ENCODE measurements at places on chromosomes 11 and 22. TPM values are rescaled to one million over a fixed set of nuclear protein-coding genes. Genes with fewer than 3 reads are reported as not detected.

GRCh38 chr22:48224332-48224731 is 1461.9 kb downstream of the TBC1D22A start:
- DNase-seq = no peak

DNA sequence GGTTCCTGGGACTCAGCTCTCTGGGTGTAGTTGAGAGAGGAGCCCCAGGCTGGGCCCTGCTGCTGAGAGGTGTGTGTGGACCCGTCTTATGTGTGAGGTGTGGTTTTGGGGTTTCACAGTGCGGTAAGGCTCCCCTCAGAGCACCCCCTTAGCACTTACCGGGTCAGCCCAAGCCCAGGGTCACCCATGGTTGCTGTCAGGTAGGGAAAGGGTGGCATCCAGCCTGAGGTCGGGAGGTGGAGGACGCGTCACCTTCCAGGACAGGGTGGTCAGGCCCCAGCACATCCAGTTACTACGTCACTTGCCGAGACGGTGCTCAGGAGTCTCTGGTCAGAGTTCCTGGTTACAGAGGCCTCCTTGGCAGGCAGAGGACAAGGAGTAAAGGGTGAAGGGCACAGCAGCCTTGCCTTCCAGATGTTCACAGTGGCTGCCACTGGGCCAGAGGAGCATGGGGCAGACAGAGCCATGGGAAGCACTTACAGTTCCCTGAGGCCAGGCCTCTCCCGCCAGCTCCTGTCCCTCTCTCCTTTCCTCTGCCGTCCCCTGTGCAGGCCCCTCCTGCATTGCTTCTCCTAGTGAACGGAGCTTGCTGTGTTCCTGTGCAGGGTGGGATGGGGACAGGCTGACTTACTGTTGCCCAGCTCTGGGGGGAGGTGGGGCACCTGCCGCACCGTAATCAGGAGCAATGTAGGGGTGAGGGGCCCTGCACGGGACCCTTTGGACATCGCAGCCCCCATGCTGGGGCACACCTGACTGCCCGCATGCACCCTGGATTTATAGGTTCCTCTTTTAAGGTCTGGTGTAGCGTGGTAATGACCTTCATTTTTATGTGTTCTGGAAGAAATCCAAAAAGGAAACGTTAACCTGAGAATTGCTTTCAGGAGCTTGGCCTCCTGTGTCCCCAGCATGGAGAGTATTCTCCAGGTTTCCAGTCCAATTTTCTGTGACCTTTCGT is 285.9 kb downstream of the TBC1D22A start:
- no peak for DNase-seq

DNA sequence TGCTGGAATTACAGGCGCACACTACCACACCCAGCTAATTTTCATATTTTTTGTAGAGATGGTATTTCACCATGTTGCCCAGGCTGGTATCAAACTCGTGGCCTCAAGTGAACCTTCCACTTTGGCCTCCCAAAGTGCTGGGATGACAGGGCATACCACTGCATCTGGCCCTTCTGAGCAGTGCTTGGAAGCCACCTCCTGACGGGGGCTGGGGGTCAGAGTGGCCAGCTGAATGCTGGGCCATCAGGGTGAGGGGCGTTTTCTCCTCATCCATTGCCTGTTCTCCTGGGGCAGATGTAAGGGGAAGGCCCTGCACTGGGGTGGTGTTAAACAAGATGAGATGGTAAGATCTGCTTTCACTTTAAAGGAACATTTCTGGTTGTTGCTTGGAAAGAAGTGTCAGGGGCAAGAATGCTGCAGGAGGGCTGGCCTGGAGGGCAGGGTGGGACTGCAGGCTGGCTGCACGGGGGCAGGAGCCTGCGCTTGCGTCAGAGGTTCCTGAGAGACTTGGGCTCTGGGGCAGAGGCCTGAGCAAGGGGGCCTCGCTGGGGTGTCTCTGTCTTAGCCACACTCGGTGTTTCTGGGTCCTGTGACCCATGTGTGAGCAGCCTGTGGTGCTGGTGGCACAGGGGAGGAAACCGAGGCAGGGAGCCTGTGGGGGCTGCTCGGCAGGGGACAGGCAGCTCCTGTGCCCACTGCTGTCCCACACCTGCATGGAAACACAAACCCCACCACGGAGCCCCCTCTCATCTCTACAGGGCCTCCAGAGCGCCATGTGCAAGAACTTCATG is 17.2 kb downstream of the DGCR6L start:
- DNase-seq = no peak

DNA sequence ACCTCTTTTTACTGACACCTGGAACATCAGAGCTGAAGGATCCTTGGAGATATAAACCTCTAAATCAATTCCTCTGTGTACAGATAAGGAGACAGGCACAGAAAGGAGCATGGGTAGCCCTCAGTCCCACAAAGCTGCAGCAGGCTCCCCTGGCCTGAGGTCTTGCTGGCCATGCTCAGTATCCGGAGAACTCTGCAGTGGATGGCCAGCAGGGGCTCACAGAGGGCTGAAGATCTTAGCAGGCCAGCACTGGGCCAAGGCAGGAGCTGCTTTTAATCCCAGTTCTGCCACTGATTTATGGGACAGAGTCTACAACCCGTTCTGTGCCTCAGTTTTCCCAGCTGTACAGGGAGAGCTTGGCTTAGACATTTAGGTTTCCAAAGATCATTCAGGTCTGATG is 52.6 kb upstream of the LRRC32 start:
- peak; percentile 40 for DNase-seq

DNA sequence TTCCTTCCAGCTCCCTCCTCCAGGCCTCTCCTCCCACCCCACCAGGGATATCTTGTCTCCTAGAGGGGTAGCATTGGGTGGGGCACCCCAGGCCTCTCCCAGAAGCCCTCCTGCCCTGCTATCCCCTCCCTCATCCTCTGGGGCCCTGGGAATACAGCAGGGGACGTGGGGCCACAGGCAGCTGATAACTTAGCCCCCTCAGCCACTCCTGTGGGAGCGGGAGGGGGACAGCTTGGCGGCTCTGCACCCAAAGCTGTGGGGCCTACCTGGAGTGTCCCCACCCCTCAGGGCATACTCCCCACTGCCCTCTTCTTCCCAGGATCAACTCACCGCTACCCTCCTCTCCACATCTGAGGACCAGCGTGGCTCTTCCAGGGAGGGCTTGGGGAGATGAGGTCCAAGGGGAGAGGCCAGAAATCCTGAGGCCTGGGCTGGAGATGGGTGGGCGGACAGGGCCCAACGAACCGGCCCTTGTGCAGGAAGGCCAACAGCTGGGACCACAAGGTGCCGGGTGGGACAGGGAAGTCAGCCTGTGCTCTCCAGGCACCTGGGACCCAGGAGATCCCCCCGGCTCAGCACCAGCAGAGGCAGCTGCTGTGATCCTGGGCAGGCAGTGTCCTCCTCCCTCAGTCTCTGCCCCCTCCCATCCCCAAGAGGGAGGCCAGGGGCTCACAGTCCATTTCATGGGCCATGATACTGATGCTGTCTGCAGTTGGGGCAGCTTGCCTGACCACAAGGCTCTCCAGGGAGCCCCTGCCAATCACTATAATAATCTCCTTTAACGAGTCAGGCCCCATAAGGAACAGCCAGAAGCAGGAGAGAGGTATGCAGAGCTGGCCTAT is 23.2 kb downstream of the NEAT1 start:
- no peak for DNase-seq

GRCh38 chr11:66042996-66043906 is 5.7 kb downstream of the GAL3ST3 start:
- no peak for DNase-seq

- DNase-seq = no peak
Measured at GRCh38 chr22:29074276-29074772, 1.5 kb downstream of the KREMEN1 start.

SLC37A2 gene
- total RNA-seq = 0.71 TPM

SOX10 gene
- not detected for total RNA-seq

DNA sequence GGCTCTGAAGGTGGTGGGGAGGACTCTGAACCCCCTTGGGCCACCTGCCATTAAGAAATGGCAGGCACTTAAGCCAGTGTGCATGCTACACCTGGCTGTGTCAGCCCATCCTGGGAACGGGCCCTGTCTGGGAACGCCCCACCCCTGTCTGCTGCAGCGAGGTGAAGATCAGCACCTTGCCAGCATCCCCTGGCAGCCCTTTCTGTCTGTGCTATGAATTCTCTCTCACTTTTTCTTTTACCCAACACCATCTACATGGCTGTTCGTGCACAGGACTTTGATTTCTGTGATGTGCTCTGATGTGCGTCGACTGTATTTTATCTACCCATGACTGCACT is 452.9 kb upstream of the B3GAT1 start:
- DNase-seq = no peak

DNA sequence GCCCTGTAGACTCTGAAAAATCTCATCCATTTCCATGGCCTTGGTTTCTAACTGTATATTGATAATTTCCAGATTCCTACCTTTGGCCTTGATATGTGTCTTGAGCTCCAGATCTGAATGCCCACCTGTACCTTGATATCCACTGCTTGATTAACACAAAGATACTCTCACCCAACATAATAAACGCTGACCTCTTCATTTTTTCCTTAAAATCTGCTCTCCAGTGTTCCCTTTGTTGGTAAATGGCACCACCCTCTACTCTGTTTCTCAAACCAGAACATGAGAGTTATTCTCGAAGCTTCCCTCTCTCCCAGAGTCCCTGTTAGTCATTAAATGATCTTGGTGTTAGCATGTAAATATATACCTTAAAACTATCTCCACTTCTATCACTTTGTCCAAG is 13.4 kb downstream of the TUG1 start:
- DNase-seq = no peak

DNA sequence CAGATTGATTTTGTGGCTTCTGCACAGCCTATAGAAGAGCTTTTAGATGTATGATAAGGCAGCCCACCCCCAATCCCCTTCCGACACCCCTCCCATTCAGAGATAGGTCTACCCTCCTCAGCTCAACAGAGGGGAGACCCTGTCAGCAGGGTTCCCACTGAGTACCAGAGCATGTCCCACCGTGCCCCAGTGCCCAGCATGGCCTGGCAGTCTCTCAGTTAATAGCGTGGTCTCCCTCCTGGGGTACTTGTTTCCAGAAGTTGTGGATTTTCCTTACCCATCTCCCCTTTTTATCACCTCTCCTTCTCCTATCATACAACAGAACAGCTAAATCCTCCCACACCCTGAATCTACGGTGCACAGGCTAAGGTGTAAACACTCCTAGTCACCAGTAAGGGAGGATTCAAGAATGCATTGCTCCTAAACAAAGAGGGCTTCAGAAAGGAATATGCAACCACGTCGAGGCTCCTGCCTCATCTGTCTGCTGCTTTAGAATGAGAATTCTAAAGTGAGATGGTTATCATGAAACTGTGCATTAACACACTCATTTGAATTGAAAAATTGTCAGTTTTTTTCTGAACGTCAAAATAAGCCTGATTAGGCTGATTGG is 6.7 kb downstream of the PLAAT2 start:
- DNase-seq = no peak

DNA sequence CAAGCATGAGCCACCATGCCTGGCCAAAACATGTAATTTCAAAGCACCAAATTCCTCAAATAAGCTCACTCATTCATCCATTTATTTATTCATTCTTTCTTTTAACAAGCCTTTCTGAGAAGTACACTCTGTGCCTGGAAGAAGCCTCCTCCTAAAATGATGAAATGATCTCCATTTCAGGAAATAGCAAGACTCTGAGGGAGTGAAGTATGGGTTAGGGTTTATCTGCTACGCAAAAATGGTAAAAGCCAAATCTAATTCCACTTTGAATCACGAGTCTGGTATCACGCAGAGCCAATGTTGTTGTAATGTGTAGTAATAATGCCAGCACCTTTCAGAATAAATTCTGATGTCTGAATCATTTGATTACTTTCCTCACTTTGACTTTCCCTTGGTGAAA is 1041.8 kb downstream of the LRRC4C start:
- DNase-seq = no peak

DNA sequence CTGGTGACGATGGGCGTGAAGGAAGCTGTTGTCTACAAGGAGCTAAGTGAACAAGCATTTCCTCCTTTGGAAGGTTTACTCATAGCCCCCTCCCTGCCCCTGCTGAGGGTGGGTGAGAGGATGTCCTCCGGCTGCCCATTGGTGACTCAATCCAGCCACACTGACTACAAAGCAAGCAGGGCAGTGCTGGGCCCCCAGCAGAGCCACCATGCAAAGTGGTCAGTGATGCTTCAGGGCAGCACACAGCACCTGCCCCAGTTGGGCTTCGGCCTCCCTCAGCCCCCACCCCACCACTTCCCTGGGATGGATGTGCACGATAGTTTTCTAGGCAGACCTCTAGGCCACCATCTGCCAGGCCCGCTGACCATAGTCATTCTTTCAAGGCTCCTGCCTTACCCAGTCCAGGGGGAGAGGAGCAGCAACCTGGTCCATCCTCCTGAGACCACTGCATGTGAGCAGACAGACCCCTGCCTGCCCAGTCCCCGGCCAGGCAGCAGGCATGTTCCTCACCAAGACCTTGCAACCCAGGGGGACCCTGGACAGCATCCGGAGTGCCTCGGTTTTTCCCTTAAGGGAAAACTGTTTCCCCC is 125.1 kb downstream of the BCR start:
- no peak for DNase-seq

GRCh38 chr22:50201191-50202129 is 649 bp downstream of the SELENOO start:
- peak; percentile 46 for DNase-seq

DNA sequence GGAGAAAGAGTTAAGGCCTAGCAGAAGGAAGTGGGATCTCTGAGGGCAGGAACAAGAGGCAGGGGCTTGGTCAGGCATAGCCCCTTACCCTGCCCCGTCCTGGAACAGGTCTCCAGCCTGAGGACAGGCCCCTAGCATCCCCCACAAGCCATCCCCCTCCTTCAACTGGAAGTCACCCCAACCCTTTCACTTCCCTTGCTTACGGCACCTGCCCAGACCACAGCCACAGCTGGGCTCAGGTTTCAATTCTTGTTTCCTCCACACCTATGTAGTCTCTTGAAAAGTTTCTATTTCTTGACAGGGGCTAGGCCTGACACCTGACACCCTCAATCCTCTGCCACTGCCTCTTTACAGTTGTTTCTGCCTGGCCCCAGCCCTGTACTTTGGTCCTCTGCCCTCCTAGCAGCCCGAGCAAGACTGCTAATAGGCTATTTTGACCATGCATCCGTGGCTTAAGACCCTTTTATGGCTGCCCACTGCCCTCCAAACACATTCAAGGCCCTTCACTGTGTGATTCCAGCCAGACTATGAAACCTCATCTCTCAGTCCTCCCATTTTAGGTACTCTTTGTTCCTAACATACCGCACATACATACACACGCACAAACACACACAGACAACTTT is 10.9 kb upstream of the FCHSD2 start:
- DNase-seq = no peak

- DNase-seq = no peak
Measured at GRCh38 chr22:48055827-48056226, 1293.4 kb downstream of the TBC1D22A start.

ARHGAP8 gene
- 2.2 TPM for total RNA-seq

DNA sequence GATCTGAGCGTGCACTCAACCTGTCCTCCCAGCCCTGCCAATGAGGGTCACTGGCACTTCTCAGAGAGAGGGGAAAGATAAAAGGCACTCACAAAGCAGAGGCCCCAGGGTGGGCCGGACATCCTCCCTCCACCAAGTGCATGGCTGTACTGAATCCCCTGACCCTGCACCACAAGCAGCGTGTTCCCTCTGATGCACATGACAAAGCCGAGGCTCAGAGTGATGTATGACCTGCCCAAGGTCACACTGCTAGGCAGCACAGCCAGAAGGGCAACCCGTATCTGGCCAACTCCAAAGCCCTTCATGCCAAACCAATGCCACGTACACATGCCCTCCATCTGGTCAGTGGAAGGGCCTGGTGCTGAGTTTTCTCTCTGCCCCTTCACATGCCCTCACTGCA is 22.1 kb downstream of the SPATA19 start:
- DNase-seq = no peak

Data from K562 (cell line).